NCI-H187 (cell line): ENCODE measurements at places on chromosomes 1 and 21.

DNA sequence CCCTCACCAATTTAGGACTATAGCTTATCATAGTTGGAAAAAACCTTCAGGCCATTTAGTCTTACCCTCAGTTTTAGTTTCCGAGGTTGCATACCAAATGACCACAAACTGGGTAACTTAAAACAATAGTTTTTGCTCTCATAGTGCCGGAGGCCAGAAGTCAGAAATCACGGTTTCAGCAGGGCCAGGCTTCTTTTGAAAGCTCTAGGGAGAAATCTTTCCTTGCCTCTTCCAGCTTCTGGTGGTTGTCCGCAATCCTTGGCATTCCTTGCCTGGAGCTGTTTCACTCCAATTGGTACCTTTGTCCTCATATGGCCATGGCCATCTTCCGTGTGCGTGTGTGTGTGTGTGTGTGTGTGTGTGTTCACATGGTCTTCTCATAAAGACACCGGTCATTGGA, 12.4 kb upstream of the PLXNA2 start:
- no peak for DNase-seq

DNA sequence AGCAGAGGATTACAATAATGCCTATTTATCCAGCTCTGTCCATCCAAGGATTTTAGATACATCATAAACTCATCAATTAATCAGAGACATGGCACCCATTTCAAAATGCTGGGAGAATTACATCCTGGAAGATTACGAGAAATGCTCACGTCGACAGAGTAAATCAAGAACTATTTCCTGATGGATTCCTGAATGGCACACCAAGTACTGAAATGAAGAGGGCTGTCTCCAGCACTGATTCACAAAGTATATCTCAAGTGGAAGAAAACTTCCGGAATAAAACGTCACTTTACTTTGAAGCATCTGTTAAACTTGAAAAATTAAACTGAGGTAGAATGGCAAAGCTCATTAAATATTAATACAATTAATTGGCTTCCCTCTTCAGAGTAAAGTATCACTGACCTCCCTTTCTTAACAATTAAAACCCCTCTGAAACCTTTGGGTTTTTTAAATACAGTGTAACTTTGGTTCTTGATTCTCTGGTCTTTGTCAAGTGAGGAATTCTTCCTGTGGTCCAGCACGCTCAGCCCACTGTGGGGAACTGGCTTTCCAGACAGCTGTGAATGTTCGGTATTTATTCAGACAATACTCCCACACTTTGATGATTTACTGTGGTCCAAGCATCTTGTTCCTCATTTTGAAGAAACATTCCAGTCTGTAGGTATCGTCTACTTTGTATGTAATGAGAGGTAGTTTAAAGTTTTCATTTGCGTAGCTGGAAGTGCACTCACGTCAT, 288.0 kb downstream of the NFIA start:
- no peak for DNase-seq

GRCh38 chr1:243944429-243945160, 94.6 kb upstream of the AKT3 start:
- no peak for DNase-seq

- DNase-seq = no peak
Measured at GRCh38 chr1:219299420-219299819, 125.7 kb downstream of the LYPLAL1 start.

DNA sequence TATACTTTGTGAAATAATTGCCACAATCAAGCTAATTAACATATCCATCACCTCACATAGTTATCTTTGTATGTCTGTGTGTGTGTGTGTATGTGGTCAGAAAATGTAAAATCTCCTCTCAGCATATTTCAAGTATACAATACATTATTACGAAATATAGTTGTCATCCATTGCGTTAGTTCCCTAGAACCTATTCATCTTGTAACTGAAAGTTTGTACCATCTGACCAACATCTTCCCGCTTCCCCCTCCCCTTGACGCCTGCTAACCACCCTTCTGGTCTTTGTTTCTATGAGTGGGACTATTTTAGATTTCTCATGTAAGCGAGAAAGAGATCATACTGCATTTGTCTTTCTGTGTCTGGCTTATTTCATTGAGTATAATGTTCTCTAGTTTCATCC, 455.3 kb downstream of the KCNT2 start:
- no peak for DNase-seq

DNA sequence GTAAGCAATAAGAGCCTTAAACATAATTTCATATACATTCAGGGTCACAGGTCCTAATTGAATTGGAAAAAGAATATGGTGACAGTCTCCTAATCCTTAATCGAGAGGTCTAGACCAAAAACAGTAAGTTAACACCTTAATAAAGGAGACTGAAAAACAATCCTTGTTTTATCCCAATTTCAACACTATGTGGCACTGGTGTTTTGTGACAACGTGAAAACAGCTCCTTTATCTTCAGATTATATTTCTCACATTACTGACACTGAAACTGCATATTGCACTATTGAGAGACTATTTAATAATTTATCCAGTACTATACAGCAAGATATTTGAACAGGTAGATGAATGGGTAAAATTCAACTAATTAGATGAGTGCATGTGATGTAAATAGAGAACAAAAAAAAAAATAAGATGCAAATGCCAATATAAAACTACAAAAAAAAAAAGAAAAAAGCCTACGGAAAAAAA, 34.1 kb downstream of the TP53BP2 start:
- DNase-seq = no peak

GRCh38 chr1:64956733-64957441, 9.5 kb downstream of the JAK1 start:
- no peak for DNase-seq

DNA sequence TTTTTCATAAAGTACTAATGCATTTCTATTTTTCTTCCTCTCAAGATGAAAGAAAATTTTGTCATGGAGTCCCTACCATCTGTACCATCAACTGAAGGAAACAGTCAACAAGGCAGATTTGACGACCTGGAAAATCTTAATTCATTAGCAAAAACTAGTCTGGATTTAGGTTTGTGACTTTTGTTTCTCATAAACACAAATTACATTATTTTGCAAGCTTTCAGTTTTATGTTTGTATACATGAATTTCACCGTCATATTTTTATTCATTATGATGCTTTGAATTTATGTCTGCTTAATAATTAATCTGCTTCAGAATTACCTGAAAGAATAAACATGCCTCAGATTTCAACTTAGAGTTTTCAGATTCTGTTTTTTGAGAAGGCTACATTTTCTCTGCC, 132.9 kb downstream of the PATJ start:
- DNase-seq = no peak

DNA sequence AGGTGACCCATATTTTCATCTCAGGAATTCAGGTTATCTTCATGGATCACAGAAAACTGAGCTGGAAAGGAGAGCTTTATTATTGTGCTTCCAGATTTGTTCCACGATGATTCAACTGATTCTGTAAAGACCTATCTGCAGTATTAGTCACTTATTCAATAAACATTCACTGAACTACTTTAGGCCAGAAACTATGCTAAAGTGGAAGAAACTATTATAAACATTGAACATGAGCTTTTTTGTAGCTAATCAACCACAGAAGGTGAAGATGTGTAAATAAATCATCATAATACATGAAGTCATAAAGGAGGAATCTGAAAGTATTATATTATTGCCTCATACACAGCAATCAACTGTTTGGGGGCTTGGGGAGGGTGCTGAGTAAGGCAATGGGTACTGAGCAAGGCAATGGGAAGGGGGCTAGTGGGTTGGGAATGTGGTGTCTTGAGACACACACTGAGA, 30.6 kb upstream of the EXO1 start:
- no peak for DNase-seq

DNA sequence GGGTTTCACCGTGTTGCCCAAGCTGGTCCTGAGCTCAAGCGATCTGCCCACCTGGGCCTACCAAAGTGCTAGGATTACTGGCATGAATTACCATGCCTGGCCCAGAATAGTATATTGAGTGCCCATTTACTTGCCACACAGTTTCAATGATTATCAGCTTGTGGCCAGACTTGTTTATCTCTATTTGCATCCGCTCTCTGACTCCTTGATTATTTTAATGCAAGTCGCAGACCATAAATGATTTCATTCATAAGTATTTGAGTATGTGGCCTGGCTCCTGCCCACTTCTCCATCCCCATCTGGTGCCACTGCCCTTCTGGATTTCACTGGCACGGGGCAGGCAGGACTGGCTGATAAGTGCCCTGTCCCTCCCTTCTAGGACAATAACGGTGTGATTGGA, 18.2 kb upstream of the TRNAU1AP start:
- no peak for DNase-seq

DNA sequence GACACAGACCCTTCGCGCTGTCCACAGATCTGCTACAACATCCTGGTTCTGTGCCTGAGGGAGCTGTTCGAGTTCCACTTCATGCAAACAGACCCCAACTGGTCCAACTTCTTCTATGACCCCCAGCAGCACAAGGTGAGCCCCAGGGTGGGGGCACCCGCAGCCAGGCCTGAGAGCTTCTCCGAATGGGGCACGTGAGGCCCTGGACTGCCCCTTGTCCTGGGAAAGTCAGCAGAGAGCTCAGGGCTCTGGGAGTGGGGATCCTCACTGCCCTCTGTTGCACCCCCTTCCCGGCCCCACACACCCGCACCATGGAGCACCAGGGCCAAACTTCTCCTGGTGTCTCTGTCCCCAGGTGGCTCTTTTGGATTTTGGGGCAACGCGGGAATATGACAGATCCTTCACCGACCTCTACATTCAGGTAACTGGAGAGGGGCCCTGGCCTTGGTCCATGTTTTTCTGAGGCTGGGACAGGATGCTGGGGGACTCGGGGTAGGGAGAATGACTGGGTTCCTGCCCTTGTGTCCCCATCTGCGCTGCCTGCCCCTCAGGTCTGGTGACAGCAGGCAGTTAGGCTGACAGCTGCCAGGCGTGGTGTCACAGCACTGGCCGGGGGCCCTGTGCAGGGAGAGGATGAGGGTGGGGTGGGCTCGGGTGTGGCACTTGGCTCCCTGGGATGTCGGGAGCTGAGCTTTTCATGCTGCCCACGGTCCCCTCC, 44.6 kb downstream of the COQ8A start:
- DNase-seq = no peak

DNA sequence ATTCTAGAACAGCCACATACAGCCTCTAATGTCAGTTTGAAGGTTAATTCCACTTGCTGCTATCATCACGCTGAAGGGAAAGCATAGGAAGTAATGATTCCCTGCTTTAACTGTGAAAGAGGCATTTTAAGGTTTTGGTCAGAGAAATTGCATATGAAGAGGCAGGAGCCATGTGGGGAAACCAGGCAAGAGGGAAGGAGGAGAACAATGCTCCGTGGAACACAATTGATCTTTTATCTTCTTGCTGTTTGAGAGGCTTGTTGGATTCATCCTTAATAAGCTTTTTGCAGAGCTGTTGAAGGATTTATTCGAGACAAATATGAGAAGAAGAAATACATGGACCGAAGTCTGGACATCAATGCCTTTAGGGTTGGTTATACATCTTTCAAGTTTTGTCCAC, 35.9 kb downstream of the SMAP2 start:
- DNase-seq = no peak
